Astrocyte of the spinal cord (primary cell): ENCODE measurements at places on chromosomes 2 and 18.
A peak's percentile ranks its signal among the peaks of the same experiment; 100 is the strongest.

DNA sequence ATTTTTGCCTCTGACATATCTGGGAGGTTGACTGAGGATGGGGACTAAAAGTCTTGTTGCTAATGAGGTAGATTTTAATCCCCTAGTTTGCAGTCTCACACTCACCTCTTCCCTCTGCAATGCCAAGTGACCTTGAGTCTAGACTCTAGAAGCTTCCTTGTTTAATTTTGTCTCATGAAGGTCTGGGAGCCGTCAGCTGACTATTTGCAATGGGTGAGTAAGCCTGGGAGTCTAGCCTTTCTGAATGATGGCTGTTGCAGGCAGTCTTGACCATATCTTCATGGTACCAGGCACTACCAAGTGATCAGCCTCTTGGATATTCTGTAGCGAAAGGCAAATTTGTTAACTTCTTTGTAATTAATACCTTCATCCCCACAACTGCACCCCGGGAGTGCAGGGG is 61.2 kb downstream of the ARHGAP15 start:
- no peak for DNase-seq

DNA sequence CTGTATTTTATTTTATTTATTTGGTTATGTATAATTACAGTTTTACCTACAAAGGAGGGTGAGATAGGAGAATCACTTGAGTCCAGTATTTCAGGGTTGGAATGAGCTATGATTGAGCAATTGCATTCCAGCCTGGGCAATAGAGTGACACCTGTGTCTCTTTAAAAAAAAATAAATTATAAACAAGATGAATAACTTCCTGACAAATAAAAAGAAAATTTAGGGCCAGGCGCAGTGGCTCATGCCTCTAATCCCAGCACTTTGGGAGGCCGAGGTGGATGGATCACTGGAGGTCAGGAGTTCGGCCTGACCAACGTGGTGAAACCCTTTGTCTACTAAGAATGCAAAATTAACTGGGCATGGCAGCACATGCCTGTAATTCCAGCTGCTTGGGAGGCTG is 17.3 kb downstream of the MTA3 start:
- no peak for DNase-seq

DNA sequence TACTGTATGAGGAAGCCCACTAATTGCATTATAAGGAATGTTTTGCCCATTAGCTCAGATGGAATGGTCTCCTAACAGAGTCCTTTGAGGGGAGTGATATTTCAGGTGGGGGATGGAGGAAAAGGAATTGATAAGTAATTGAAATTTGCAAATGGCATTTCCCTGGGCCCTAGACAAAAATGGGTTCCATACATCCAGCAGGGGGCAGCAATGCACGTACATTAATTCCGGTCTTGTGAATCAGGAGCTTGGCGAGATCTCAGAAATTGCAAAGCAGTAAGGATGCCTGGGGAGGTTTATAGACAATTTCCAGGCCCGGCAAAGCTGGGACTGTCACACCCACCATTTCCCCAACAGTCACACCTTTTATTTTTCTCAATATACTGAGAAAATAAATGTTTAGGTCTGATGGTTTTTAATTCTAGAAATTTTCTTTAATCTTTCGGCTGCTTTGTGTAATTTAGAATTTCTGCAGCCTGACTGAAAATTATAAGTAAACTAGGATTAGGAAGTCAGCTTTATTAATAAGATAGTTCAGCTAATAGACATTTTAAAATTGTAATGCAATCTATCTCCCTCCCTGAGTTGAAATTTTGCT is 122.8 kb downstream of the LYPD1 start:
- peak; percentile 82 for DNase-seq

- DNase-seq: peak; percentile 40
Measured at GRCh38 chr18:22015156-22015555, 154.2 kb upstream of the GATA6 start.

- no peak for DNase-seq
Measured at GRCh38 chr2:121598087-121598486, 51.2 kb downstream of the CLASP1 start.

DNA sequence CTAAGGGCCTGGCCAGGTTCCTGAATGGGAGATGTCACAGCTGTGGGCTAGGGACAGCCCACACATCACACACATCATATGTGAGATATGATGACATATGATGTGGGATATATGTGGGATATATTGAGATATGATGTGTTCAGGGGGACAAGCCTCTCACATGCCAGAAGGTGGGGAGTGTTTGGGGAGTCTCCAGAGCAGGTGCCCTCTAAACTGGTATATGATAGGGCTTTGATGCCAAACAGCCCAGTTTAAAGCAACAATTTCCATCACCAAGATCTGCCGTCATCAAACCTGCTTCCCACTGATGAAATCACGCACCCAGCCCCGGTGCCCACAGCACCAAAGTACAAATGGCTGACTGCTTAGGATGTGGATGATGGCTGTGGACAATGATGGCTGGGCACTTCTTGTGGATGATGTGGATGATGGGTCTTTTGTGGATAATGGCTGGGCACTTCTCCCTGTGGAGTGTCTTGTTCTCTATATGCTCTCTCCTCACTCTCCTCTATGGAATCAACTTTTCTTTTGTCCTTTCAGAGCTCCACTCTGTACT is 50.9 kb downstream of the FBLN7 start:
- DNase-seq: no peak

DNA sequence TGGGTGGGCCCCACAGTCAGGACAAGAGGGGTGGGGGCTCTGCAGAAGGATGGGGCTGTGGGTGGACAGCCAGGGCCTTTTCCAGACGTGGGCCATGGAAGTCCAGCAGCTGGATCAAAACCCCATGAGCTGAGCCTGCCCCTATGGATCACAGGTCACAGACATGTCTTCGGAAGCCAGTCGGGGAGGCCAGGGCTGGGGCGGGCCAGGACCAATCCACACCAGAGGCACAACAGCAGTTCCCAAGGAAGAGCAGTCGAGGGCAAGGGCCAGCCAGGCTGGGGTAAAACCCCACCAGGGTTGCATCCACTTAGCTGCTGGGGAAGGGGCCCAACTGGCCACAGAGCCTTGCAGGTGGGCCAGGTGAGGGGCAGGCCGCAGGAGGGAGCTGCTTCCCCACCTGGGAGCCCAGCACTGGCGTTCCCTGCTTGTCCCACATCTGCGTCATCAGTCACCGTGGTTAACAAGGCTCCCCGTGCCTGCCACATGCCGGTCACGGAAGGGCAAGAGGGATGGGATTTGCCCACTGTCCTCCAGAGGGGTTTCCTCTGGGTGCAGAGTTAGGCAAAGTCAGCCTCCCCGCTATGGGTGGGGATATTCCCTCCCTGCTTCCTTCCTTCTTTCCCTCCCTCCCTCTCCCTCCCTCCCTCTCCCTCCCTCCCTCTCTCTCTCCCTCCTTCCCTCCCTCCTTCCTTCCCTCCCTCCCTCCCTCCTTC is 46.4 kb upstream of the ODC1 start:
- DNase-seq: no peak

DNA sequence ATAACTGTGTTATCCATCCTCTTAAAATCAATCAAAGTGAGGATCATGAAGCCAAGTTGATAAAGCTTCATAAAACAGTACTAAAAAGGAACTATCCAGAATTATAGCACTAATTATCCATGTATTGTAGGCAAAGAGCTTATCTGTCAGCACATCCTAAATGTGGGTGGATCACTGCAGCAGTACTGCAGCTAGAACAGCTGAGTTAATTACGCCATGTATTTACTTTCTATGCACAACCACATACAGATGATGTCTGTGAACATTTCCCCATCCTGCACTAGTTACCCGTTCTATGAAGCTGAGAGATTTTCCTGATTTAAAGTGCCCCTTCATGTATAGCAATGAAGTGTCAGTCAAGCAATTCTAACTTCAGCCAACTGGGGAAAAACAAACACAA is 96.6 kb downstream of the RAPH1 start:
- no peak for DNase-seq

- no peak for DNase-seq
Measured at GRCh38 chr18:73835656-73836364, 311.8 kb downstream of the FBXO15 start.

DNA sequence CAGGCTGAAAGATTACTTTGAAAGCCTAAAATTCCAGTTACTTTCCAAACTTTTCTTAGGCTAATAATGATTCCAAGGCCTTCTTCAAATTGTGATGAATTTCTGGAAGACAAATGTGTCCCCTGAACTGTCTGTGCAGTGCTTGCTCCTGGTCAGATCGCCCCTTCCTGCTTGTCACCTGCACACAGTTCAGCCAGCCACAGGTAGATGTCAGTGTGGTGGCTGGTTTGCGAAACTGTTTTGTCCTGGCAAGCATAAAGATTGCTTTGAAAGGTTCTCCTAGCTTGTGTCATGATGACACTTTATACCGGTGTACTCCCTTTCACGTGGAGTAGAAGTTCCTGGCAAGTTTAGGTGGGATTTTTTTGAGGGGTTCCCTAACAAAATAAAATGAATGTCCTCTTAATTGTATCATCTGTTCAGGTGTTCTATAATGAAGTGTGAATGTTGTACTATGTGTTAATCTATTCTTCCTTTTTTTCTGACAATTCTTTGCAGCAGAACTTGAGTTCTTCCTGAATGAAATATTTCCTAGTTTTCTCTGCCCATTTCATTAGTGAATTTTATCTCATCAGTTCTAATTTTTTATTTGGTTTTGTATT is 298.8 kb downstream of the ZNF407 start:
- DNase-seq: peak; percentile 9

DNA sequence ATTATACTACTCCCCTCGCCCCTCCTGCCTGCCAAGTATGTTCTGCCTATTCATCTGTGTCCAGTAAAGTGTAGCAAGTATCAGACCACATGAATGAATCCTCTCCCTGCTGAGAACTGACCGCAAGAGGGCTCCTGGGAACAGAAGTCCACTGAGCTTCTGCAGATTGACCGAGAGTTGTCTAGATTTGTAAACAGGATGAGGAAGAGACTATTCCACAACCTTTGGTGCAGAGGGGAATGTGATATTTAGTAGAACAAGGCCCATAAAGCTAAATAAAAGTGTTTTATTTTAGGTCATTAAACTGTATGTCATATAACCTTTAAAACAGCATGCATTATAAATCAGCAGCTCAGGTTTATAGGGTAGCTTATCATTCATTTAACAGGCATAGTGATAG is 377.0 kb downstream of the DCC start:
- DNase-seq: peak; percentile 53

- no peak for DNase-seq
Measured at GRCh38 chr2:96099861-96100798, 16.2 kb downstream of the ADRA2B start.

DNA sequence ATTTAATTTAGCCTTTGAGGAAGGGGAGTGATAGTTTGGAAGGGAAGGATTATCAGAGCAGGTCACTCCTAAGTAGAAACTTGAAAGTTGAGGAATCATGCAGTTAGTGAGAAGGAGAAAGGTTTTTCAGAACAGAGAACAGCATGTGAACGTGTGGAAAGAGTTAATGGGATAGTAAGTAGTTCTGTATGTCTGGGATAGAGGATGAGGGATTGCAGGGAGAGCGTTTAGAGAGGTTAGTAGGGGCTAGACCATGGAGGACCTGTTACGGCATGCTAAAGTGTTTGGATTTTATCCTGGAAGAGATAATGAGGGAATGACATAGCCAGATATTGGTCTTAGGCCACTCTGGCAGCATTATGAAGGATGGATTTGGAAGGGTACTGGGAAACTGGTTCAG is 1.8 kb downstream of the ZNF512 start:
- DNase-seq: no peak

- DNase-seq: no peak
Measured at GRCh38 chr18:38790303-38790702, 1224.7 kb upstream of the CELF4 start.

- DNase-seq: no peak
Measured at GRCh38 chr18:56267334-56267733, 371.1 kb downstream of the TXNL1 start.

- no peak for DNase-seq
Measured at GRCh38 chr18:13243363-13243762, 24.8 kb downstream of the LDLRAD4 start.

- DNase-seq: peak; percentile 61
Measured at GRCh38 chr2:174577967-174578589, 19.5 kb downstream of the WIPF1 start.

DNA sequence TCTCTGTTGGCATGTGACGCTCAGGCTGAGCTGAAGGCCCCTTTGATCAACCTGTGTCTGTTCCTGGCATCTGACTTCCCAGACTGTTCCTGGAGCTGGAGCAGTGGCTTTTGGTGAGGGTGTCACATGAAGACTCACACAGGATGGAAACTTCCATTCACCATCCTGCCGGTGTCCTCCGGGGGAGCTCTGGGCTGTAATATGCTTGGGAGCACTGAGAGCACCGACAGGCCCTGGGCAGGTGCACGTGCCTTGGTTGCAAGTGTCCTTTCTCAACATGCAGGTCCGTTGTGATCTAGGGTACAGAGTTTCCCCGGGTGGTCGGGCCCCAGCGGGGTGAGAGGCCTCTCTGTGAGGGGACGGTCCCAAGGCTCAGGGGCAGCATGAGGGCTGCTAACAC is 24.8 kb upstream of the GBX2 start:
- no peak for DNase-seq

DNA sequence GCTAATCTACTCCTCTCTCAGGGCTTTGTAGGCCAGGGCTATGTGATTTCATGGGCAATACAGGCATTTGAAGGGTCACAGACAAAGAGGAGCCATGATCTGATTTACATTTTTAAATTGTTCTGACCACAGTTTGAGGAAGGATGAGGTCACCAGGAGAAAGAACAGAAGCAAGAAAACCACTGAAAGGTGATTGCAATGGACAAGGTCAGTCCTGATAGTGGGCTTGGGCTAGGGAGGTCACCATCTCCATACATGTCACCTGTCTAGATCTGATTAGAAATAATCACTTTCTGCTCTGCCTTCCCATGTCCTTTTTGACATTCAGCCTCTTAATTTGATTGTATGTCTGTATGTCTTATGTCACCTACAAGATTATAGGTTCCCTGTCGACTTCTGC is 248.9 kb upstream of the CWC22 start:
- no peak for DNase-seq

GRCh38 chr18:25726298-25726697 is 364.1 kb downstream of the SS18 start:
- DNase-seq: peak; percentile 69

- no peak for DNase-seq
Measured at GRCh38 chr2:196914867-196915460, 11.5 kb downstream of the PGAP1 start.

GRCh38 chr2:37324536-37324785 is 172 bp downstream of the PRKD3 start:
- DNase-seq: peak; percentile 78
